ENCODE measurements at places on chromosomes 13 and 19.

GRCh38 chr19:4504297-4504701 is 14.0 kb downstream of the PLIN4 start:
- no peaks in the 10 kb centered on the region for H3K27me3 ChIP-seq
- H3K36me3 ChIP-seq: peaks cover 11% of the 10 kb centered on the region
- no peak for DNase-seq
- no peak overlapping the region for H3K27ac ChIP-seq

DNA sequence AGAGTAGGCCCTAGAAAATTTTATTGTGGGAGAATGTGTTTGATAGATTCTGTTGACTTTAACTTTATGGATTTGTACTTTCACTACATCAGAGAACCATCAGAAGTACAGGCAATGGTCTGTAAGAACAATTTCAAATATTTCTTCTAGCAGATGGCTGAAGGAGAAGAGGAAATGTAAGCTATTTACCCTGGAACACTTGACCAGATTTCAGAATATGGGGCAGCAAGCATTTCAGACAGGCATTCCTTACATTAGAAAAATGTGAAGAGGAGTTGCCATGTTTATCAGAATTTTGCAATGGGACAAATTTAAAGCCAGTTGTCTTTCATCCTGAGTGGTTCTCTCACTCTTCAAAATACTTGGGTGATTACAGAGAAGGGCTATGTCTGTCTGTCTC is 7.5 kb downstream of the FRY start:
- H3K27ac ChIP-seq: no peak overlapping the region
- H3K36me3 ChIP-seq: no peaks in the 10 kb centered on the region
- no peak for DNase-seq
- no peaks in the 10 kb centered on the region for H3K27me3 ChIP-seq
- H3K4me1 ChIP-seq: peaks cover 10% of the 10 kb centered on the region

GRCh38 chr13:31038834-31039552 is 106.5 kb downstream of the TEX26 start:
- no peaks in the 10 kb centered on the region for H3K27me3 ChIP-seq
- H3K36me3 ChIP-seq: no peaks in the 10 kb centered on the region
- no peak overlapping the region for H3K4me3 ChIP-seq
- no peak overlapping the region for H3K27ac ChIP-seq
- peaks cover 6% of the 10 kb centered on the region for H3K4me1 ChIP-seq
- no peak for DNase-seq

- no peak for DNase-seq
- H3K36me3 ChIP-seq: no peaks in the 10 kb centered on the region
- no peaks in the 10 kb centered on the region for H3K4me1 ChIP-seq
- H3K27me3 ChIP-seq: no peaks in the 10 kb centered on the region
These were observed 67.3 kb downstream of the PCDH17 start for GRCh38 chr13:57698851-57699250.

GRCh38 chr19:40552848-40553247 is 23.8 kb upstream of the SHKBP1 start:
- no peak for DNase-seq
- no peaks in the 10 kb centered on the region for H3K36me3 ChIP-seq
- no peak overlapping the region for H3K27ac ChIP-seq
- no peaks in the 10 kb centered on the region for H3K27me3 ChIP-seq

DNA sequence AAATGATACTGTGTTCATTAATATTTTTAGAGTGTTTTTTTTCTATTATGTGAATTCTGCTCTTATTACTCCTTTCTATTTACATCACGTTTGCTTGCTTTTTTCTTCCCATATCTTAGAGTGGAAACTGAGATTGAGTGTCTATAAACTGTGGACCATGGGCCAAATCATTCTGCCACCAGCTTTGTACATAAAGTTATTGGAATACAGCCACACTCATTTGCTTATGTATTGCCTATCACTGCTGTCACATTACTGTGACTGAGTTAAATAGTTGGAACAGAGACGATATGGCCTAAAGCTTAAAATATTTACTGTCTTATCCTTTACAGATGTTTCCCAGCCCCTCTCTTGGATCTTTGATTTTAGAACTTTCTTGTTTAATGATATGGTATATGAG is 260.4 kb downstream of the MAB21L1 start:
- no peak for DNase-seq
- H3K4me1 ChIP-seq: no peaks in the 10 kb centered on the region
- H3K4me3 ChIP-seq: no peak overlapping the region
- no peak overlapping the region for H3K27ac ChIP-seq
- no peaks in the 10 kb centered on the region for H3K36me3 ChIP-seq
- no peaks in the 10 kb centered on the region for H3K27me3 ChIP-seq

GRCh38 chr19:58311345-58311865 is 6.2 kb downstream of the ERVK3-1 start:
- H3K27ac ChIP-seq: no peak overlapping the region
- H3K36me3 ChIP-seq: peaks cover 53% of the 10 kb centered on the region
- DNase-seq: no peak
- no peak overlapping the region for H3K4me3 ChIP-seq
- peaks cover 5% of the 10 kb centered on the region for H3K4me1 ChIP-seq
- no peaks in the 10 kb centered on the region for H3K27me3 ChIP-seq

DNA sequence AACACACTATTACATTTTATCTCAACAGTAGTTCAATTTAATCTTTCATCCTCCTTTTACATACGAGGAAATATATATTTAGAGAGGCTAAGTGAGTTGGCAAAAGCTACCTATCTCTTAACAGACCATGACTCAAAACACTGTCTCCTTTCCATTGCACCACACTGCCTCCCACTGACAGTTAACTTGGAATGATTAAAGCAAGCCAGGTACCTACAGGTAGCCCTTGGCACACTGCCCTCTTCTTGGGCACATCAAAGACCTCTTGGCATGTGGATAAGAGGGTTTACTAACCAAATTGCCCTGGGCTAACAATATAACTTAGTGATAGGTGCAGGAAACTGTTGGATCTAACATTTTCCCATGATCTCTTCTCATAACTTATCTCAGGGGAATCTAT is 1.8 kb downstream of the ABHD13 start:
- H3K4me3 ChIP-seq: peak overlapping the region; percentile 80
- H3K4me1 ChIP-seq: peaks cover 22% of the 10 kb centered on the region
- no peaks in the 10 kb centered on the region for H3K36me3 ChIP-seq
- H3K27ac ChIP-seq: no peak overlapping the region

DNA sequence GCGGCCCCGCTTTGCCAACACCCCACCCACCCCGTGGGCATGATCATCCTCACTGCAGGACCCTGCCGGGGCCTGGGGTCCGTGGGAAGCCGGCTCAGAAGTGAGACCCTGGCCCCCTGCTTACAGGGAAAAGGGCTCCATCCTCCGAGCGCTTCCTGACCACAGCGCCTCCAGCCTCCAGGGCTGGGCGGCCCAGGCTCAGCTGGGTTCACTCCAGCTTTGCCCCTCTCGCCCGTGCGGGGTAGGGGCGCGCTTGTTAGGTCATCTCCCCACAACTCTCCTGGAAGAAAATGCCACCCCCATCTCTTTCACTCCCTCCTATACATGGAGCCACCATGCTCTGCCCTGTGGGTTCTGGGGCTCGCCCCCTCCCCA is 6.6 kb upstream of the C1QTNF9B start:
- H3K4me3 ChIP-seq: peak overlapping the region; percentile 39
- no peaks in the 10 kb centered on the region for H3K27me3 ChIP-seq
- no peak for DNase-seq
- H3K27ac ChIP-seq: no peak overlapping the region

DNA sequence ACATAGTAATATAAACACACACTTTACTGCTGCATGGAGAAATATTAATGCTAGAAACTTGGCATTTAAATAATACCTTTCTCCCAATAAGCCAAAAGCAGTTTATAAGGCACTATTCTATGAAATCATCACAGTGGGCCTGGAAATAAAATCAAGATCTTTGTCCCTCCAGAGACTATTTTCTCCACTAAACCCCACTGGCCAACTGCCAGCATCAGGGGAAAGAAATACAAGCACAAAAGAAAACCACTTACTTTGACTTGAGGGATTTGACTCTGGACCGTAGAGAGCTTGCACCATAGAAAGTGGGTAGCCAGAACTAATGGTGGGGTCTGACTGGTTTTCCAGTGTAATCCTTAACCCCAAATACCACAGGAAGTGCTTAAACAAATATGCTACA is 71.9 kb downstream of the DCLK1 start:
- no peaks in the 10 kb centered on the region for H3K27me3 ChIP-seq
- DNase-seq: no peak
- H3K4me3 ChIP-seq: no peak overlapping the region
- no peaks in the 10 kb centered on the region for H3K36me3 ChIP-seq
- H3K4me1 ChIP-seq: peaks cover 20% of the 10 kb centered on the region

DNA sequence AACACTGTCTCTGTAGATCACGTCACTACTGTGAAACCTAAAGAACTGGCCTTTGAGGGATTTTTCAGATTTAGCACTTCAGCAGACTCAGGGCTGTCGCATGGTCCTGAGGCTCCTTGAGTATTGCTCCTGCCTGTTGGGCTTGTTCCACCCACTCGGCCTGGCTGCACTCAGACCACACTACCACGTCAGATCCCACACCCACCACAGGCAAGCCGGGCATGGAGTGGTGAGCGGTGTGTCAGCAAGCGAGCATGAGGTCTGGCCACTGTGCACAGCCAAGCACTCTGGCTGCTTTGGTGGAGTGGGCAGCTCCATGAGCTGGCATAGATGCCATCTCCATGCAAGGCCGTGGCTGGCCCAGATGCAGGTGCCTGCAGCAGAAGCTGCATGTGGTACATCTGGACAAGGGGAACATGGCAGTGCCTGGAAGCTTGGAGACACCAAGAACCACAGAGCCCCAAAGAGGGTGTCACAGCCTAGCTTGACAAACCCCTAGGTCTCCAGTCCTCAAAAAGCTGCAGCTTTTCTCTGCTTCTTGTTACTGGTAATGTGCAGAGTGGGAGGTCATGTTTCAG is 9.4 kb upstream of the IGFL1 start:
- H3K4me3 ChIP-seq: no peak overlapping the region
- H3K36me3 ChIP-seq: no peaks in the 10 kb centered on the region
- no peak for DNase-seq

DNA sequence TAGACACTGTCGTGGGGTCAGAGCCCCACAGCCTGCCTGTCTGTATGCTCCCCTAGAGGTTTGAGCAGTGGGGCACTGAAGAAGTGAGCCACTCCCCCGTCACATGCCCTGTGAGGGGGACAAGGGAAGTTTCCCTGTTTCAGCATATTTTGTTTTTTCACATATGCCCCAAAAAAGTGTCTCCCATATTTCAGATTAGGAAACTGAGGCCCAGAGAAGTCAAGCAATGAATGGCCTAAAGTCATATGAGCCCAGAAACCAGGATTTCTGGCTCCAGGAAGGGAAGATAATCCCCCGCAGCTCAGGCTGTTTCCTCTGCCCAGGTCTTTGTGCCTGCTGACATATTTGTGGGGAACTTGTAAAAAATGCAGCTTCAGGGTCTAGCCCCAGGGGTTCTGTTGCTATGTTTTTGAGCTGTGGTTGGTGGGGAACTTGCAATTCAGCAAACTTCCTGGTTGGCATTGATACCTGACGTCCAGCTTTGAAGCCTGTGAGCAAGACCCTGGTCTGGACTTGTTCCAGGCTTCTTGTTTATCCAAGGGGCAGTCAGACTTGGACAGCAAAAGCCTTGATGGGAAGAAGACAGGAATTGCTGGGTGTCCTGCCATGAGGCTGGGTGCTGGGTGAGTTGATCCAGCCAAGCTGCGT is 9.5 kb downstream of the RASL11A start:
- no peak overlapping the region for H3K4me3 ChIP-seq
- DNase-seq: no peak
- H3K27ac ChIP-seq: no peak overlapping the region
- H3K4me1 ChIP-seq: peaks cover 25% of the 10 kb centered on the region
- no peaks in the 10 kb centered on the region for H3K36me3 ChIP-seq

DNA sequence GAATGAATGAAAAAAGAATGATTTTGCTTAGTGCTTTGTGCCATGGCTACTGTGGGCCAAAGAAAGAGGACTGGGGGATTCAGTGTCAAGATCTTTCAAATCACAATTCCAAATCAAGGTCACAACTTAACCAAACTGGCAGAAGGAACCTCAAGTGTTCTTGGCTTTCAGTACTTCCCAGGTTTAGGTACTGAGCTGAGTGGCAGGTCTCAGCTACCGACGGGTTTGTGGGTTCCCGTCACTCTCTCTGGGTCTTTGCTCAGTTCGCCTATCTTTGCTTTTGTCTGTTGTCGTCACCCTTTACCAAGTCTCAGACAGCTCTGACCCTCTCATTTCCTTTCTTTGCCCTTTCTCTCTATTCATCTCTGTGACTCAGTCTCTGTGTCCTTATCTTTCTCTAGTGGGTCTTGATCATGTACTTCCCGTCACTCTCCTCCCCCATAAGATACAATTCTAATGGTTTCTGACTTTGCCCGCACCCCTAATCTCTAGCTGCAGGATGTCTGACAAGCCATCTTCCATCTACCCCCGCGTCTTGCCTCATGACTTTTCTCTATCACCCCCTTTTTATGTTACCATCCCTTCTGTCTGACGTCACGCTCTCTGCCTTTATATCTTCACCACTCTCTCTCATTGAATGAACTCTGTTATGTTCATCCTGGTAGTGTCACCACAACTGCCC is 33.3 kb upstream of the LRRC4B start:
- no peak for DNase-seq
- no peaks in the 10 kb centered on the region for H3K27me3 ChIP-seq

DNA sequence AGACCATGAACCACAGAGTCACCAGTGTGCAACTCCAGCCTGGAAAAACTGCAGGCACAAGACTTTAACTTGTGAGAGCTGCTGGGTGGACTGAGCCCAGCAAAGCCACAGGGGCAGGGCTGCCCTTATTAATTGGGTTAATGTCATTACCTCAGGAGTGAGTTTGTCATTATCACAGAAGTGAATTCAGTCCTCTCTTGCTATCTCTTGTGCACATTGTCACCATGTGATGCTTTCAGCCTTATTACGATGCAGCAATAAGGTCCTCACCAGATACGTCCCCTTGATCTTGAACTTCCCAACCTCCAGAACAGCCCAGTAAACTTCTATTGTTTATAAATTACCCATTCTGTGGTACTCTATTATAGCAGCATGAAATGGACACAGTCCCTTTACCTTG is 158.1 kb downstream of the LHFPL6 start:
- H3K27me3 ChIP-seq: no peaks in the 10 kb centered on the region
- no peak for DNase-seq
- H3K36me3 ChIP-seq: no peaks in the 10 kb centered on the region
- no peaks in the 10 kb centered on the region for H3K4me1 ChIP-seq

DNA sequence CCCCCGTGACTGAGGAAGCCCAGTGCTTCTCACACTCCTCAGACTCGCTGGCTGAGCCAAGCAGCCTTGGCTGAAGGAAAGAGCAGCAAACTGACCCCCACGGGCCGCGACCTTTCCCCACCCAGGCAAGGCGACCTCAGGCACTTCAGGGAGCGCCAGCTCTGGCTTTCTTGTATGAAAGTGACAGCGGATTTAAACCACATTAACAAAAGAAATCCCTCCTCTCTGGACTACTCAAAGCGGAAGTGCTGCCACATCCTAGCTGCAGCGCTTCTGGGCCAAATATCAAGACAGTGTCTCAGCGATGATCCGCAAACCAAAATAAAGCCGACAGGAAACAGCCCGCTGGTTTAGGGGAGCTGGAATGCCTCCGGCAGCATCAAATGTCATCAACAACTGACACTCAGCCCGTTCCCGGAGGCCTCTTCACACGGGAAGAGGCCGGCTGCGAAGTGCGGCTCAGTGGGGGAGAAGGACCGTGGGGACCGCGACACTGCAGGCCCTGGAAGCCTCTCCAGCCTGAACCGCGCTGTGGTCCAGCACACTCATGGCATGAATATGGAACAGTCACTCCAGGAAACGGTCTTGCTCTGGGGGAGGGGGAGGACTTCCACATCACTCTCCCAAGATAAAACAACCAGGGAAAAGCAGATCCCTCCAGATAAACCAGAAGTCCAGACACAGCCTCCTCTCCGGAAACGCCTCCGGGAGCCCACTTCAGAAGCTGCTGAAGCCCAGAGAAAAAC is 1.4 kb downstream of the RASA3 start:
- H3K27me3 ChIP-seq: no peaks in the 10 kb centered on the region
- peak overlapping the region; percentile 75 for H3K4me3 ChIP-seq
- peak; percentile 51 for DNase-seq
- H3K27ac ChIP-seq: peak overlapping the region; percentile 70

Data from thoracic aorta (tissue), 2 donors.